ENCODE measurements at places on chromosomes 1 and 21.

DNA sequence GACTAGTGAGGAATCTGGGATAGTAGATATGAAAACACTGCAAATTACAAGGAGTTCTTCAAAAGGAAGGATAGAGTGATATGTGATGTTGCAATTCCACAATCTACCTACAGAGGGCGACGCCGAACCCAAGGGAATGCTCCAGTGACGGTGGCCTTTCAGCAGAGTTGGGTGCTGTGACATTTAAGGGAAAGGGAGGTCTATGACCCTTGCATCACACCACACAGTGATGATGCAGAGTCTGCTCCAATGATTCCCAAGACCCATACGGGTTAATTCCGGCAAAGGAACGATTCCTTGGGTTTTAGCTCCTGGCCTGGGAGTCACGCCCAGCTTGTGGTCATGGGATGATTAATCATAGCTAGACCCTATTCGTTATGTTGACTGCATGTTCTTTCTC, 123.0 kb upstream of the IGSF21 start:
- DNase-seq, result no peak

GRCh38 chr1:3518256-3518655, 63.8 kb downstream of the ARHGEF16 start:
- DNase-seq, result no peak

- no peak for DNase-seq
Observed at GRCh38 chr1:32969566-32969965, 5.0 kb upstream of the RNF19B start.

DNA sequence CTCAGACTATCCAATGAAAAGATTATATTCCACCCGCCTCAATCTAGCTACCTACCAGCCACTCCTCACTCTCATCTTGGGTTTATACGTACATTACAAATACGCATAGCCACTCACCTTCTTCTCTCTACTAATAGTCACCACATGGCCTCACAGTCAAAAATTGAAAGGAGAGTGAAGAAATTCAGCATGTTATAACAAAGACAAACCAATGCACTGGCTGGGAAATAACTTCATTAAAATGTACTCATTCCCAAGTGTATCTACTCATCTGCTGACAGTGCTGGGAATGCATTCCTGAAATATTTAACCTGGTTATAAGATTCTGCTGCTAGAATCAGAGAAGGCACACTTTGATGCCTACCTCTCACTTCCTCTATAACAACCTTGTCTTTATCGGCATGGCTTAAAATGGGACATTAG, 6.5 kb downstream of the ZNF644 start:
- no peak for DNase-seq

DNA sequence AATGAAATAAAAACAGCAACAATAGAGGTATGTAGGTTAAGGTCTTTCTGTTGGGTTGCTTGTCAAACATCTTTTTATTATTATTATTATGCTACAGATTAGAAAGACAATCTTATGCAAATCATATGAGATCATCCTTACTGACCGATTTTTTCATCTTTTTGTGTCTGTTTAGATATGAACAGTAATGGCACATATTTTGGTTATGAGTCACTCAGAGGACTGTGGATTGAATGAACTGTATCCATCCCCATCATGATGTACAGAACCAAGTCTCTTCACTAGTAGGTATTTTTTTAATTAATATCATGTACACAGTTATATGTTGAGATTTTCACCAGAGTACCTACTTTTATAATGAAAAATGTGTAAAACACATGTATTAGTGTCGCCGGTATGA, 159.1 kb downstream of the CHRM3 start:
- DNase-seq, result no peak

DNA sequence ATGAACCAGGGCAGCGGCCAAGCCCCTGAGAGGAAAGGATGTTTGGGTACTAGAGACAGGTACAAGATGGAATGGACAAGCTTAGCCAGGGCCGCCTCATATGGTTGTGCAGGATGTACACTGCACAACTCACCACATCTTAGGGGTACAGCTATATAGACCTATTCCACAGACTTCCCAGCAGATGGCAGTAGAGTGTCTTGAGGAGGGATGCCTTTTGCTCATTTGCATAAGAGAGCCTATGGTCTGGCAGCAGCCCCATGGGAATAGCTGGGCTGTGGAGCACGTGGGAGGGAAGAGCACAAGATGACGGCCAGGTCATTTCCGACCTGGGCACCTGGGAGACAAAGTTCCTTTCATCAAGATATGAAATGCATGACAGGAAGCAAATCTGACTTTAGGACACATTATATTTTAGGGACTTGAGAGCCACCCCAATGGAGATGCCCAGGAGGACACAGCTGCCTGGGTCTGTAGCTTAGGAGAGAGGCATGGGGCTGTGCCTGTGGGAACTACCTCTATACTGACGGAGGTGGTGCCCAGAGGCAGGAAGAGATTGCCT, 215.5 kb downstream of the KCNJ6 start:
- no peak for DNase-seq

GRCh38 chr1:160009801-160010200, 22.0 kb downstream of the PIGM start:
- DNase-seq, result no peak

DNA sequence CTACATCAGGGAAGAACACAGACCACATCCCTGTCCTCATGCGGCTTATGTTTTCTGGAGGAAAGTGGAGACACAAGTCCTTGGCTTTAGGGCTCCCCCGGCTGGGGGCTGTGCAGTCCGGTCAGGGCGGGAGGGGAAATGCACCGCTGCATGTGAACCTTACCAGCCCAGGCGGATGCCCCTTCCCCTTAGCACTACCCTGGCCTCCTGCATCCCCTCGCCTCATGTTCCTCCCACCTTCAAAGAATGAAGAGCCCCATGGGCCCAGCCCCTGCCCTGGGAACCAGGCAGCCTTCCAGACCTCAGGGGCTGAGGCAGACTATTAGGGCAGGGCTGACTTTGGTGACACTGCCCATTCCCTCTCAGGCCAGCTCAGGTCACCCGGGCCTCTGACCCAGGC, 45.5 kb downstream of the TNNT2 start:
- no peak for DNase-seq

DNA sequence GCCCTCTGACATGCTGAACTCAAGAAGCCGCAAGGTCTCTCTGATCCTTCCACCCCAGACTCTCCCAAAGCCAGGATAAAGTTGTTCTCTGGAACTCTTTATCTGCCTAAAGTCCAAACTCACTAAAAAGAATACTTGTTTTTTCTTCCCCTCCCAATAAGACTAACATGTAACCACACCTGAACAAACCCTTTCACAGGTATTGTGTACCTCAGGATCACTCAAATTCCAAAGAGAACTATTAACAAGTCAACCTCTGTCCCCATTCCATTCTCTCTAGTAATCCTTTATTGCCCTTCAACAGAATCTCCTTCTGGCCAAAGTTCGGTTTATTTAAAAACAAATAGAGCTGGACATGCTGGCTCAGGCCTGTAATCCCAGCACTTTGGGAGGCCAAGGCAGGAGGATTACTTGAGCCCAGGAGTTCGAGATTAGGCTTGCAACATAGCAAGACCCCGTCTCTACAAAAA, 4.1 kb upstream of the TOE1 start:
- DNase-seq, result no peak

DNA sequence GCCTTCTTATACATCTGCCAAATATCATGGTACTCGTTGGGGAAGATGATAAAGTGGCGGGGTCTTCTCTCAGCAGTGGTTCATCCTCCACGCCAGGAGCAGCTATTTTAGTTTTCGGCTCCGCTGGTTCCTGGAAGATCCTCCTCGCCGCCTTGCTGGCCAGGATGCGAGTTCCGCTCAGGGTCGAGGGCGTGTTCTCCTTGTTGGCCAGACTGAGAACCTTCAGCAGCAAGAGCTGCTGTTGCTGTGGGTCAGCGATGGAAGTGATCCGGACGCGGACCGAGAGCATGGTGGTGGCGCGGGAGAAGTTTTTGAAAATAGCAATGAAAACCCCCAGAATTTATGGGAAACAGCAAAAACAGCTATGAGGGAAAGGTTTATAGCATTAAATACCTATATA, 11.4 kb upstream of the CFAP126 start:
- DNase-seq, result no peak
